ENCODE measurements at places on chromosomes 2 and 18.

- no peak for DNase-seq
Measured at GRCh38 chr18:463827-464541, 36.5 kb downstream of the COLEC12 start.

GRCh38 chr2:211812587-211812986, 726.0 kb downstream of the ERBB4 start:
- no peak for DNase-seq

- DNase-seq = no peak
Measured at GRCh38 chr18:45015788-45016128, 335.1 kb downstream of the SETBP1 start.

- DNase-seq = peak; percentile 16
Measured at GRCh38 chr2:9984217-9984739, 32.8 kb downstream of the GRHL1 start.

GRCh38 chr2:114330594-114330993, 111.8 kb upstream of the DPP10 start:
- no peak for DNase-seq

- DNase-seq = no peak
Measured at GRCh38 chr18:6427286-6427685, 12.6 kb upstream of the L3MBTL4 start.

DNA sequence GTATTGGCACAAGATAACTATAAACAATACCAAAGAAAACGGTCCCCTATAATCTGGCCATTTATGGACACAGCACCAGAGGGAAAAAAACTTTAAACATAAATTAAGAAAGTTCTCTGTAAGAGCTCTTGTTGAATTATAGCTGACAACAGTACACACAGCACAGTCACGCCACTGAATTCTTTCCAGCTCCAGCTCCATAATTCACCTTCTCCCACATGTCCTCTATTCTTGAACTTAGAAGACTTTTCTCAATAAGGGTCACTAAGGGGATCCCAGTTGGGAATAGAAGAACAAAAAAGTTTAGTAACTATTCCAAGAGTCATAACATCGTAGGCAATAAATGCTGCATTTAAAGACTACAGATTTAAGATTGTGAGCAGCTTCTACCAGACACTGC, 124.6 kb upstream of the CYP1B1 start:
- no peak for DNase-seq

GRCh38 chr2:164054651-164055050, 318.8 kb upstream of the FIGN start:
- no peak for DNase-seq

DNA sequence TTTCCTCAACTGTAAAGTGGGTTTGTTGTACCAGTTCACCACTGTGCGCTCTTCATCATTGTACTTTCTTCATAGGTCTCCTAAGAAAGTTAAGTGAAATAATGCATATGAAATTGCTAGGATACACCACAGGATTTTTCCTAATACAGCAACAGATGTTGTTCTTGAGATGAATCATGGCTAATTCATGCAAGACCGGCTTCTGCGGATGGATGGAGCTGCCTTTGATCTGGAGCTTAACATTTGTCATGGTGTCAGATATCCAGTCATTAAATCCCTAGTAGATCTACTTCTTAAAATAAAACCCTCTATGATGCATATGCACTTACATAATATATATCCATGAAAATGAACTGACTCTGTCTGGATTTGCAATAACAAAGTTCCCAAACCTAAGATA, 114.1 kb downstream of the COL6A3 start:
- peak; percentile 95 for DNase-seq

DNA sequence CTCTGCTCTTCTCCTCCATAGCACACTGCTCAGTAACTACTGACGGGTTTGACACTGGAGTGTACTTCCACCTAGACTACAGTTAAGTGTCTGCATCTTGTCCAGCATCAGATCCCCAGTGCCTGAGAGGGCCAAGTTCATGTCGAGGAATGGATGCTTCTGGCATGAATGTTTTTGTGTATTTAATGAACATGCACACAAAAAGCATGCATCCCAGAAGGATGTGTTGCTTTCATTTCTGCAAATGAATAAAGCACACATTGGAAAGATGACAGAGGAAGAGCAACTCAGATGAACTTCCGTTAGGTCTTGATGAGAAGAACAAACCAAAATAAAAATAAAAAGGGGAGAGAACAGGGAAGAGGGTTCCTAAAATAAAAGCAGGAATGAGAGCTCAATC, 27.9 kb downstream of the C2orf49 start:
- DNase-seq = no peak

DNA sequence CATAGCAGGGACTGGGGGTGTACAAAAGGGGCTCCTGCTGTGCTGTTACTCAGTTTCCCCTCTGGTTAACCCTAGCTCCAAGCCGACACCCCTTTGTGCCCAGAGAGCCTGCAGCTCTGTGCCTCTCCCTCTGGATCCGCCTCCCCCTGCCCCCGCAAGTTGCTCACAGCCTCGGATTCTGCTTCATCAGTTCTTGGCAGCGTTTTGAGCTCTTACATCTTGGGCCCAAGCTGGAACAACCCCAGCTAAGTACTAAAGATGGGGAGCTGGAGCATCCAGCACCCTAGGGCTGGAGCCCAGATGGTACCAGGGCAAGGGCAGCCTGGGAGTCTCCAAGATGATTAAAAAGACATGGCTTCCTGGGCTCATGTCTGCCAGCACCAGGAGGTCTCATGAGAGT, 40.7 kb downstream of the POMC start:
- DNase-seq = peak; percentile 48

DNA sequence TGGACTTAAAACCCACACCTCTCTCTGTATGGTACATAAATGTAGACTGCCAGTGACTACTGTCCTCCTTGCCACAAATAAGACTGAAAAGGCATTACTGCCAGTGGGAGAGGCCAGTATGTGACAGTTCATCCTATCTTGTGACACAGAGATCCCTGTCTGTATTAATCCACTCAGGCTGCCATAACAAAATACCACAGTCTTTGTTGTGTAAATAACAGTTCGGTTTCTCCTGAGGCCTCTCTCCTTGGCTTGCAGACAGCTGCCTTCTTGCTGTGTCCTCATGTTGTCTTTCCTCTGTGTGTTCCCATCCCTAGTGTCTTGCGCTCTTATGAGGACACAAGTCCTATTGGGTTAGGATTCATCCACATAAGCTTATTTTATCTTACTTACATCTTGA, 46.4 kb upstream of the IL1RL1 start:
- no peak for DNase-seq

- DNase-seq = peak; percentile 79
Measured at GRCh38 chr2:212520340-212520739, 18.3 kb downstream of the ERBB4 start.

GRCh38 chr18:10259901-10260300, 194.5 kb upstream of the APCDD1 start:
- DNase-seq = peak; percentile 35

DNA sequence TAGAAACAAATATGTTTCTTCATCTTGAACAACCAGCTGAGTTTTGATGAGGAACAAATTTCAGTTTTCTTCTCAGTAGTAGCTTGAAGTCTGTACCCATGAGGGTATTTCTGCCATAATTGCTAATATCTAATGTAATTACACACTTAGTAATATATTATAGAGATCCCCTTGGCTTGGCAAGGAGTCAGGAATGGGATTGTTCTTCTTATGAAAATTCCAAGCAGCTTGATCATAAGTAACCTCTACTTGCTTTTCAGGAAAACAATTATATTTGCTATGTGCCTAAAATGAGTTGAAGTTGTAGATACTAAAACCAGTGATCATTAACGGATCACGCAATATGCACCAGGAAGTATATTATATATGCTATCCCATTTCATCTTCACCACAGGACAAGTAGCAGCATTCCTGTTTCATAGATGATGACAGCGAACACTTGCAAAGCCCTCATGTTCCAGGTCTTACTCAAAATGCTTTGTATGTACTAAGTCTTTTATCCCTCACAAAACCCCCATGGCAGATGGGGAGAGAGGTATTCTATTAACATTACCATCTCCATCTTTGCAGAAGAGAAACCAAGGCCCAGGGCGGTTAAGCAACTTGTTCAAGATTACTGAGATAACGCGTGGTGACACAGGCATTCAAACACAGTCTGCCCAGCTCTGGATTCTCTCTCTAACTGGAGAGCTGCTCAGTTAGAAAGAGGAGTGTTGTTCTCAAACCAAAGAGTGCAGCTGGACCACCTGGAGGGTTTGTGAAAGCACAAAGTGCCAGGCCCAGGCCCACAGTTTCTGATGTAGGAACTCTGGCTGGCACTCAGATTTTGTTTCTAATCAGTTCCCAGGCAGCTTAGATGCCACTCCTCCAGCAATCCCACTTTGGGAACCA, 21.8 kb upstream of the RGPD4 start:
- no peak for DNase-seq

DNA sequence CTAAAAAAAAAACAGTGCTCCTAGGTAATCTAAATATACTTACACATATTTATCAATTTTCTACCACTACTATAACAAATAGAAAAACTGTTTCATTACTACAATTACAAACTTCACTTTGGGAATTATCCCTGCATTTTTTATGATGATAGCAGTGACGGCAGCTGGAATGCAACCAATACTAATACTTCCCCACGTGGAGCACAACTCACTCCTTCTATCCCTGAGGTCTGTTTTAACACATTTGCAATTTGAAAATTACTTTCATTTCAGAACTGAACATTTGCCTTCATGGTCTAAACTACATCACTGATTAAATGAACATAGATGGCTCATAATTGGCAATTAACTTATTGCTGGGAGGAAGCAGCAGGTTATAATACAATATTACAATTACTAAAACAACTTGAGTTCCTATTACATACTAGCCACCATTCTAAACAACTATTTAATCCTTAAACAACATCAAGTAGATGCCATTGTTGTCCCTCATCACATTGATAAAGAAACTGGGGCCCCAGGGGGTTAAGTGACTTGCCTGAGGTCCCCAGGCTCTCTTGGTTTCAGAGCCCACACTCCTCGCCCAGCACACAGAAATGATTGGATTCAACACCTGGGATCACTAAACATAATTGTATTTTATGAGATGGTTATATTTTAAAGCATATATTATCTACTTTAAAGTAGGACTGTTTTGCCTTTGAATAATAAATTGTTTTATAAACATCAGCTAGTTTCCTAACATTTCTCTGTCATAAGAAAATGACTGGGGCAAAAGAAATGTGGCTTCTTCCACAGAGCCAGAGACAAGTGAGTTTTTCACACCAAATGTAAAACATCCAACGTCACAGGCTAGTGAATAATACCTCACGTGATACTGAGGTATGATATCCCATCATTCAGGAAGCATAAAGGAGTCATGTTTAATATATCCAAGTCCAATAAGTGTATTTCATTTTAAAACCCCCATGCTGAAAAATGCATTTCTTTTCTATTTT, 6.2 kb downstream of the COLEC12 start:
- DNase-seq = no peak

DNA sequence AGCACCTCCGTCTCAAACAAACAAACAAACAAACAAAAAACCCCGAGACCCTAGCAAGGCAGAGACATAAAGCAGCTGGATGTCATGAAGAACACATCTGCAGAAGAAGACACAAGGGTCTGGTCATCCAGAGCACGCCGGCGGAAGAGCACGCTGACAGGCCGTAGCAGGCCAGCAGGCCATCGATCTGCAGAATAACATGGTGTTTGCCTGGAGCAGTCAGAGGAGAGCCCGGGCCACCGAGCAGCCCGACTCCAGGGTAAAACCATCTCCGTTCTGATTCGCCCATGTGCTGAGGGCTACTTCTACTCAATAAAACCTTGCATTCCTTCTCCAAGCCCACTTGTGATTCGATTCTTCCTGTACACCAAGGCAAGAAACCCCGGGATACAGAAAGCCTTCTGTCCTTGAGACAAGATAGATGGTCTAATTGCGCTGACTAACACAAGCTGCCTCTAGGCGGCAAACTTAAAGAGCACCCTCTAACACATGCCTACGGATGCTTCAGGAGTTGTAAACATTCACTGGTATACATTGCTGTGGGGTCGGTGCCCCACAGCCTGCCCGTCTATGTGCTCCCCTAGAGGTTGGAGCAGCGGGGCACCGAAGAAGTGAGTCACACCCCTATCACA, 549.8 kb upstream of the NRXN1 start:
- DNase-seq = no peak

DNA sequence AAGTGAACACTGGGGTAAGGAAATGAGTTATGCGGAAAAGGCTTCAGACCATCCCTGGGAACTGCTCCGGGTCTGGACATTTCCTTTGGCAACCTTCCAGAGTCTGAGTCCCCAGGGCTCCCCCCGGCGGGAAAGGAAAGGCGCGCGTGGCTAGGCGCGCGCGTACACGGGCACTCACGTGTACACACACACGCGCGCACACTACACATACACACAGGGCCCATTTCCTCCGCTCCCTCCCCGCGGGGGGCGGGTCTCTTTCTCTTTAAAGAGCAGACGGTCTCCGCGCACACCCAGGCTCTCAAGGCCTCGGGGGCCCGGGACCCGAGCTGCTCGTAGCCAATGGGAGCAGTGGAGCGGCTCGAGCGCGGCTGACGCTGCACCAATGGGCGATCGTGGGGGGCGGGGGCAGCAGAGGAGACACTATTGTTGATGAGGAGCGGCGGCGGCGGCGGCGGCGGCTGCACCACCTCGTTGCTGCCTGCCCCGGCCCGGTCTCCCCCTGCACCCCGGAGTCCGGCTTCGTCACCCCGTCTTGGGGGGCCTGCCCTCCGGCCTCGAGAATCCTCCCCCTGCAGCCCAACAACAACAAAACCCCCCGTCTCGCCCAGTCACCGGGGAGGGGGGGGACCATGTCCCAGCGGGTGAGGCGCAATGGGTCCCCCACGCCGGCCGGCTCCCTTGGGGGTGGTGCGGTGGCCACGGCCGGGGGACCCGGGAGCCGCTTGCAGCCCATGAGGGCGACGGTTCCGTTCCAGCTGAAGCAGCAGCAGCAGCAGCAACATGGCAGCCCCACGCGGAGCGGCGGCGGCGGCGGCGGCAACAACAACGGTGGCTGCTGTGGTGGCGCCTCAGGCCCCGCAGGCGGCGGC, at the start of gene FAM117B:
TSS of gene FAM117B (plus strand) at position 414 of the 872 bp plus-strand sequence. CDS start at position 633, 219 bp downstream.
- DNase-seq = peak; percentile 95

DNA sequence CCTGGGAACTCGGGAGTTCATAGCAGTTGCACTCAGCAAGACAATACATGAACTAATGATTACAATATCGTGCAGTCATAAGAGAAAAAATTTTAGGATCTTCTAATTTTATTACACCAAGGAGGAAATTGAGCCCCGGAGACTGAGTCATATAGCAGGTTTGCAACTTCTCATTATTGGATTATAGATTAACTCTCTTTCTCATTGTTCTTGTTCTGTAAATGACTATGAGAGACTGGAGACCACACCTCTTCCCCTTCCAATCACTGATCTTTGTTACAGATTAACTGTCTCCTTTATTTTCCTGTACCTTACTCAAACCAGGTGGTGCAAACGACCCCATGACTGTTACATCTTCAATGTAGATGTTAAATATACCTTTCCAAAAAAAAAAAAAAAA, 435.8 kb upstream of the DDX18 start:
- no peak for DNase-seq

- no peak for DNase-seq
Measured at GRCh38 chr2:1747065-1747941, 3.0 kb upstream of the PXDN start.

- DNase-seq = no peak
Measured at GRCh38 chr2:8268172-8268783, 413.6 kb upstream of the ID2 start.

DNA sequence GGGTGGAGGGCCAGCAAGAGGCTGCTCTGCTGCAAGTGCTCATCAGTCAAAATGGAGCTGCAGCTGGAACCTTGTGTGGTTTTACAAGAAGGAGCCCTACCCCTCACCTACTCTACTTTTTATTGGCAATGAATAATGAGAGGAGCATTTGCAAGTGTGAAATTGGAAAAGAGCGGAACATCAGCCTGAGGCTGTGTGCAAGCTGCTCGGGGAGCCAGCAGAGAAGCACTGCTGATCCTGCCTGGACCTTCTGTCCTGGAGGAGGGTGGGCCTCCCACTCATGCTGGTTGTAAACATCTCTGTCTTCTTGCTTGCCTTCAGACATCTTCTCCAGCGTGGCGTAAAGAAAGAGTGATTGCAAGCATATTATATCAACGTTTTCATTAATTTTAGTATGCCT, 256.2 kb downstream of the DLGAP1 start:
- DNase-seq = no peak
